ENCODE measurements at places on chromosomes 6 and 20.
A peak's percentile ranks its signal among the peaks of the same experiment; 100 is the strongest.

DNA sequence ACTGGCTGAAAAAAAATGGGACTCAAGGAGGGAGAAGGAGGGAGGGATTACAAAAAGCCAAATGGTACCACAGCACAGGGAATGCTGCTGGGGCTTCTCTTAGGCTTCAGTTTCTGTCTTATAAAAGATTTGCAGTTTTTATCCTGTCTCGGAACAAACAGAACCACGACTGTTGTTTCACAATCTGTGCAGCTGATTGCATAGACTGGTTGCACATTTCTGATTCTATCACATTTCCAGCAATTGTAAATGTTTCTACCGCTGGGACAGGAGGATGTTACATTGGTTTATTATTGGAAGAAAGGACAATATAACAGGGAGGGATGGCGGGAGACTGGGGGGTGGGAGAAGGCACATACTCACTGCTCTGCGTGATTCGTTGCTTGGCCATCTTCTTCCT lies 73.5 kb upstream of the ARID1B start:
- DNase-seq: no peak

DNA sequence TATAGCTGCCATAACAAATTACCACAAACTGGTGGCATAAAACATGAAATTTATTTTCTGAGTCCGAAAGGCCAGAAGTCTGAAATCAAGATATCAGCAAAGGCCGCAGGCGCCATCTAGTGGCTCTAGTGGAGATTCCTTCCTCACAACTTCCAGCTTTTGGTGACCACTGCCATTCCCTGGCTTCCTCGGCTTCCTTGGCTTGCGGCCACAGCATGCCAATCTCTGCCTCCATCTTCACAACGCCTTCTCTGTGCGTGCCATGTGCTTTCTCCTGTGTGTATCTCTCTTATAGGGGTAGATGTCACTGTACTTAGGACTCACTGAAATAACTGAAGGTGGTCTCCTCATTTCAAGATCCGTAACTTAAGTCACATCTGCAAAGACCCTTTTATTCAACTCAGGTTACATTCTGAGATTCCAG lies 5.4 kb upstream of the PLAGL1 start:
- DNase-seq: peak; percentile 86

DNA sequence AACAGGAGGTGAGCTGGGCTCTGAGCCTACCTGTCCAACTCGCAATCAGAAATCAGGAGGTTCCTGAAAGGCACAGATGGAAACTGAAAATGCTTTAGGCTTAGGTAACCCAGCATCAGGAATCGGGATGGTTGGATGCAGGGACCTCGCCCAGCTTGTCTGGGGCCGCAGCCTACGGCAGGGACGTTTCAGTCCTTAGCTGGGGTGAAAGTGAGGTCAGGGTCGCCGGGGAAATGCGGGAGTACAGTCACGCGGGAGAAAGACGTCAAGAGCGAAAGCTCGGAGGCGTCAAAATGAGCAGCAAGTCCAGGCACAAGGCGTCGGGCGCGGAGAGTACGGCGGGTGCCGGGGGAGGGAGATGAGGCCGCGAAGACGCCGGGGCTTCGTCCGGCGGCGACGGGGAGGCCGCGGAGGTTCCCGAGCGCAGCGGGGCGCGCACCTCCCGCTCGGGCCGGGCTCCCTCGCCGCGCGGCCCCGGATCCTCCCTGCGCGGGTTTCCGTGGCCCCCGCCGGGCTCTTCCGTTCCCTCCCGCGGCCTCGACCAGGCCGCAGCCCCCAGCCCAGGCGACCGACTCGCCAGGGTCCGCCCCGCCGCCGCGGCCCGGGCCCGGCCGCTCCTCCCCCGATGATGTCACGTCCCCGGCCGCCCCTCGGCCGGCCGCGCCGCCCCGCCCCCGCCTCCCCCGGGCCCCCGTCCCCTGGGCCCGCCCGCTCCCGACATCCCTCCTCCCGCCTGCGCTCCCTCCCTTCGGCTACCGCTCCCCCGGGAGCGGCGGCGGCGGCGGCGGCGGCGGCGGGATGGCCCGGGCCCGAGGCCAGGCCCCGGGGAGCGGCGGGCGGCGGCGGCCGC lies at the start of gene EBF4:
Gene EBF4 (plus strand): TSS at position 745 of the 850 bp plus-strand sequence. CDS start 866 bp downstream, outside the sequence.
- DNase-seq: no peak

GRCh38 chr6:105817961-105818360 lies 268.2 kb upstream of the PRDM1 start:
- no peak for DNase-seq

- DNase-seq: no peak
These were observed 511 bp upstream of the SLC35B2 start for GRCh38 chr6:44257753-44258324.

- DNase-seq: no peak
These were observed 81.8 kb downstream of the CLIC5 start for GRCh38 chr6:45933855-45934254.

- DNase-seq: peak; percentile 50
These were observed 226.8 kb downstream of the UST start for GRCh38 chr6:148973538-148974208.

DNA sequence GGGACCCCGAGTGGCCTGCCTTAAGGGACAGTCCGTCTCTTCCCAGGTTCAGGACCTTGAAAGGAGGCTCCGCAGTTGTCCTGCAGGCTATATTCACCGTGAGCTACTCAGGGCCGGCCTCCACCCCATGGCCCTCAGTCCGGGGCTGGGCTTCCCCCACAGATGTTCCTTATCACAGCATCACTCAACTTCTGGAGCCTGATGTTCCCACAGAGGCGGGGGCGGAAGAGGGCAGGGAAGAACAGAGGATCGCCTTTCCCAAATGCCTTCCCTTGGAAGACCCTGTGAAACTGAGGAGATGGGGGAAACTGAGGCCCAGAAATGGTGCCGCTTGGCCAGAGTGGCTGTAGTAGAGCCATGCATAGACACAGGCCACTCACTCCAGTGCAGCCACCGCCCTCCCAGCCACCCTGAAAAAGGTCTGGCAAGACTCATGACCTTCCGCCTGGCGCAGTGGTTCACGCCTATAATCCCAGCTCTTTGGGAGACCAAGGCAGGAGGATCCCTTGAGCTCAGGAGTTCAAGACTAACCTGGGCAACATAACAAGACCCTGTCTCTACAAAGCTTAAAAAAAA lies 4.3 kb upstream of the COX4I2 start:
- DNase-seq: no peak

GRCh38 chr6:152557502-152557901 lies 79.7 kb downstream of the SYNE1 start:
- no peak for DNase-seq

DNA sequence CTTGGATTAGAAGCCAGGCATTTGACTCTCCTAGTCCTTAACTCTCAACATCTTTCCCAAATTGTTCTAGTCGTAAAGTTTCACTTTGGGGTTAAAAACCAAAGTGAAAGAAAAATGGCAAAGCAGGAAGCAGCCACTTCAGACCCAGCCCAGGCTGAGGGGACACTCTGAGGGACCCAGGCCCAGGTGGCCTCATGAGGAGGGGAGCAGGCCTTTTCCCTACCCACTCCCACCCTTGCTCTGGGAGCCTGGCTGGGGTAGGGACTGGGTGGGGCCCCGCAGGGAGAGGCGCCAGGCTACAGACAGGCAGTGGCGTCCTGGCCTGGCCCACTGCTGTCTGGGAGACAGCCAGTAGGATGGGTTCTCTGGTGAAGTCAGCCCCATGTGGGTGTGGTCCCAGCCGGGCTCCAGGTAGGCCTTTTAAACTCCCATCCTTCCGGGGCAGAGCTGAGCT lies 68.7 kb upstream of the MYL9 start:
- DNase-seq: peak; percentile 89

GRCh38 chr6:105278035-105278434 lies 98.2 kb upstream of the POPDC3 start:
- DNase-seq: no peak

DNA sequence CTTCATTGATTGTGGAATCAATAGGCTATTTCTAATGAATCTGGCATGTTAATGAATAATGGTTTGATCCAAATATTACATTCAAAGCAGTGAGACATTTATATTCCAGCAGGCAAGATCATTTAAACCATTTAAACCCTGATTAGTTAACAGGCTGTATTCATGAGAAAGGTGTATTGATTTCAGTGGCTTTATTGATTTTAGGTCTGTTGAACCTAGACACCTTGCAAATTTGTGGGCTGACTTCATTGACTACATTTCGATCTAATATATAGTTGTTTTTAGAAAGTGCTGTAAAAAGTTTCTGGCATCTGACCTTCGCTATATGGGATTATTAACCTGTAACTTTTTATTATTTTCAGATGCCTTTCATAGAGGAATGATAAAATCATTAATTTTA lies 900.1 kb upstream of the CITED2 start:
- DNase-seq: no peak

- no peak for DNase-seq
These were observed 251.9 kb downstream of the UST start for GRCh38 chr6:148998704-148999103.

GRCh38 chr20:53829724-53830521 lies 236.3 kb upstream of the ZNF217 start:
- no peak for DNase-seq

All from T47D (cell line).